HAP-1 (cell line): ENCODE measurements at places on chromosomes 5 and 9.

- DNase-seq = no peak
These were observed 105.2 kb upstream of the RAD23B start for GRCh38 chr9:107177857-107178256.

DNA sequence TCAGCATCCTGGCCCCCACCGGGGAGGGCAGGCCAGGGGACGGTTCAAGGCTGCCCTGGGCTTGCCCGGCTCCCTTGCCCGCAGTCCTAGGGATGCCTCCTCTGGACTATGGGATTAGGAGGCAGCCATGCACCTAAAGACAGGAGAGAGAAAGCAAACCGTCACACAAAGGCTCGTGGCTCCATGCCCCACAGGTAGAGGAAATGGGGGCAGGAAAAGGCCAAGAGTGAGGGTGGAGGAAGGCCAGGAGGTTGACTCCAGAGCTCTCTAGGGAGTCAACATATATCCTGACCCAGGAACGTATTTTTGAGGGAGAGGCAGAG lies 9.7 kb downstream of the MGAT1 start:
- no peak for DNase-seq

DNA sequence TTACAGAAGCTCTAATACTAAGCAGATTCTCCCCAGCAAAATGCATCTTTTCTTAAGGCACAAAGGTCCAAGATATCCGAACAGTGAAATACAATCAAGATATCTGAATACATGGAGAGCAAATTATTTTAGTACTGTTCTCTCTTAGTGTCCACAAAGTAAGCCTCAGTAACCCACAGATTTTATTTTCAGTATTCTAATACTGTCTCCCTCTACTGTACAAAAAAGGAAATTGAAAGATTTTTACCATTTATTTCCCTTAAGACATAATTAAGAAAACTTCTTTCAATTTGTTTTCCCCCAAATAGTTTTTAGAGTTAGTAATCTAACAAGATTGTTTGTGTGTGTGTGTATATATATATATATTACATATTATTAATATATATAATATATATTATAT lies 24.7 kb upstream of the NOL6 start:
- no peak for DNase-seq

GRCh38 chr9:124206391-124206790 lies 51.4 kb upstream of the NEK6 start:
- DNase-seq = no peak

DNA sequence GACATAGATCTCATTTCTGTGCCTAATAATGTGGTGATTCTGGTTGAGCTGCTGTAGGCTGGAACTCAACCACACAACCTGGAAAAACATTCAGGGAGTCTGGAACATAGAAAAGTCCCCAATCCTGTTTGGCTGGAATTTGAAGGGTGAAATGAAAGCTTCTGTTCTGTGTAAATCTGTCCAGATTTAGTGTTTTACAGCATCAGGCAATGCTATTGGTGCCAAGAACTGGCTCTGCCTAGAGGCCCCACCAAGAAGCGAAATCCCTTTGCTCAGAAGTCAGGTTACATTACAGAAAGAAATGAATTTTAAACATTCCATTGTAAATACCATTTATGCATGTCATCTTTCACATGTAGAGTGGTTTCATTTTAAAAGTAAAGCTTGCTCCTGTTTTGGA lies 56.3 kb downstream of the TMEM174 start:
- DNase-seq = no peak

DNA sequence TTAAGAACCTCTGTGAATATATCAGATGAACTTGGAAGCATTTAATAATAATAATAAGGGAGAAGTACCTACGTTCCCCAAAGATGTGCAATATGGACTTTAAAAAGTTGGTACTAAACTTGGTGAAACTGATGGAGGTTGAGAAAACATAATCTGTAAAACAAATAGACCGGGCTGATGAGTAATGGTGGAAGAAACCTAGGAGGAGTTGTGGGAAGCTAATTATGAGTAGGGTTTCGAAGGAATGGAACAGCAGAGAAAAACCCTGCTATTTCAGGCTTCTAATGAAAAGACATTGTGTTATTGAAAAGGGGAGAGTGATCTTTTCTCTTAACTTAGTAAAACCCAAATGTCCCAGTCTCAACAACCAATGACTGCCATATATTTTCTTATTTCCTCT lies 229.3 kb downstream of the PCSK1 start:
- DNase-seq = no peak

GRCh38 chr5:102295534-102296177 lies 428 bp downstream of the SLCO4C1 start:
- no peak for DNase-seq

DNA sequence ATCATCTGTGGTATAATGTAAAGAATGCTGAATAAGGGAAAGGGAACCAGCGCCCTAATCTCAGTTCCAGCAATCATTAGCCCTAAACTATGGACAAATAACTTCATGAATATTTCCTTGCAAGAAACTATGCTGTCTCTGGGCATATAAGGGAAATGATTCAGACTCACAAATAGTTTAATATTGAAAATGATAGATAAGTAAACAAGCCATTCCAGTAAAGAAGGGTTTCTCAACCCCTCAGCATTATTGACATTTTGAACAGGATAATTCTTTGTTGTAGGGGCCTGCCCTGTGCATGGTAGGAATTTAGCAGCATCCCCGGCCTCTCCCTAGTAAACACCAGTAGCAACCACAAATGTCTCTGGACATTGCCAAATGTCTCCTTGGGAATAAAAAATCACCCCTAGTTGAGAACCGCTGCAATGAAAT lies 23.8 kb downstream of the C5 start:
- DNase-seq = no peak

DNA sequence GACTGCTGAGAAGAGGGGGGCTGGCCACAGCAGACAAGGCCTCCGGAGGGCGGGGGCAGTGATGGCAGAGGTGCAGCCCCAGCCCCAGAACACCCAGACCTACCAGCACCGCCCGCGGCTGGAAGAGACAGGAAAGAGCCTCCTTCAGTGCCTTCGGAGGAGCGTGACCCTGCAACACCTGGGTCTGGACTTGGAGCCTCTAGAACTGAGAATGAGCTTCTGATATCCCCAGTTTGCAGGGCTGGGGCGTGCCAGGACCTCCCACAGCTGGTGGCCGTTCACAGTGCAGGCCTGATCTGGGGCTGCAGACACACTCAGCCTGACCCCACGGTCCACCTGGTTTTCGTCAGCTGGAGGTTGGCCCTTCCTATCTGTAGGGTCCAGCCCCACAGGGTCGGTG lies 9.1 kb downstream of the LCN10 start:
- no peak for DNase-seq

- DNase-seq = no peak
These were observed 160.9 kb upstream of the DMAC1 start for GRCh38 chr9:7960320-7961050.

DNA sequence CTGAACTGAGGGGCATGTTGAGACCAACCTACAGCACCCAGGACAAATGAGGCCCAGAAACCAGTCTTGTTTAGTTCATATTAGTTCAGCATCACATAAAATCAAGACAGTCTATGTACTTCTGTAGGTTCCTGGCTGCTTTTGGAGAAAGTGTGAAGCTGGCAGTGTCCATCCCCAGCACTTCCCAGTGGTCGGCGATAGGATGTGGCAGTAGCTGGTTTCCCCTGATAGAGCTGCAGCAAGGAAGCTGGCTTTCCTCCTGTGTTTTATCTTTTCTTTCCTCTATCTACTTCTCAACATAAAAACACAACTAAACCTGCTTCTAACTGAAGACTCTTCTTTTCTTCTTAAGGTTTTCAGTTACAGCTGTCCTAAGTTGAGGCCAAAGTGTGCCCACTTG lies 43.0 kb upstream of the SLC46A2 start:
- no peak for DNase-seq

- no peak for DNase-seq
These were observed 420.8 kb upstream of the GRAMD2B start for GRCh38 chr5:126002222-126002897.

DNA sequence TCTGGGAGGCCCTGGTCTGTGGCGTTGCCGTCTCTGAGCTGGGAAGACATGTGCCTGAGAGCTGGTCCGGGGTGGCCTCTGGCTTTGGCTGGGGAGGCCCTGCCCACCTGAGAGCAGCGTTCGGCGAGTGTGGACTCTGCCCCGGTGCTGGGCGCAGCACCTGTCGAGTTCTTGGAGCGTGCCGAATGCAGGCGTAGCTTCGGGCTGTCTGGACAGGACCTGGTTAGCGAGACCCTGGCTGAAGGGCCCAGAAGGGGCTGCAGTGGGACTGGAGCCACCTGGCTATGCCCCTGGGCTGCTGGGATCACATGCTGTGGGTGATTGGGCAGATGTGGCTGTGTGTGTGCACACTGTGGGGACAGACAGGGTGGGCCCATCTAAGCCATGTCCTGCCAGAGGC lies 56.5 kb downstream of the RXRA start:
- no peak for DNase-seq

DNA sequence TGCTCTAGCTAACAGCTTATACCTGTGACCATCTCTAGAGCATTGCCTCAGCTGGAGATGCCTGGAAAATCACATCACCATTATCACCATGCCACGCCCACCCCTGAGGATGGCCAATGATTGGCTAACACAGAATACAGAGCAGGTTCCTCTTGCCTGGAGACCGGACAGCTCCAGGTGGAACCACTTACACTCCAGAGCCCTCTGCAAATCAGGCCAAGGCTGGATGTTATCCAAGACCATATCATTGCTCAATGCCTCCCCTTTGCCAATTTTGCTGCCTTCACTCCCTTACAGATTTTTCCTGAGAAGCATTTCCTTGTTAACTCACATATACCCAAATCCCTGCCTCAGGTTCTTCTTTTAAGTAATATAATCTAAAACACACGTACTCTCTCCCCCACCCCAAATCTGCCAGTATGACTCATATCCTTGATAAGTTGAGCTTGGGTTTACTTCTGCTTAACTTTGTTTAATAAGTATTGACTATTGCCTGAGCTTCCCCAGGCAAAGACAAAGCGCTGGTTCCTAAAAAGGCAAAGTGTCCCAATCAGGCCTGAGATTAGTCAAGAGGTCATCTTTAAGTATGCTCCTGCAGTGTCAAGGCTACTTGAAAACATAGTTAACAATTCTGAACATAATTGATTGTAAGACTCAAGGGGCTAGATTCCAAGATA lies 309.6 kb downstream of the EPB41L4A start:
- DNase-seq = no peak

DNA sequence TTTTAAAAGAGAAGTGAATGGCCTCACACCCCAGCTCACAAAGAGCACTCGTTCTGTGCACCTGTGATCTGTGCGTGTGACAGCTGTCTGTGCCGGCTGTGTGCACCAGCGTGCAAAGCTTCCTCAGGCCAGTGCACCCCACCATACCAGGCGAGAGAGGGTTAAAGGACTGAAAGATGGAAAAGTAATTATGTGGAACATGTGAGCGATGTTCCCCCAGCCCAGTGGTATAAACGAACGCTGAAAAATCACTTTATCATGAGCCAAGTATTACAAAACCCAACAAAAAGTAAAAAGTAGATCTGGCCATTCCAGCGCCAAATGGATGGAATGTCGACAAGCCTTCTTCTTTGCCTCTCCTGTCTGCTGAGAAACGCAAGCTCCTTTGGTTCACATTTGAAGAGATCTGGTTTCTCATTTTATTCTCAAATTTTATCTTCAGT lies 53.7 kb downstream of the IPPK start:
- DNase-seq = no peak

- no peak for DNase-seq
These were observed 17.0 kb downstream of the PBX3 start for GRCh38 chr9:125764198-125764597.

GRCh38 chr9:82031538-82032280 lies 43.1 kb downstream of the SPATA31D1 start:
- DNase-seq = no peak

GRCh38 chr5:149912226-149912871 lies 32.2 kb downstream of the PDE6A start:
- no peak for DNase-seq

GRCh38 chr5:169805527-169805934 lies 168.5 kb downstream of the DOCK2 start:
- DNase-seq = no peak

- DNase-seq = no peak
These were observed 69.0 kb downstream of the GAPVD1 start for GRCh38 chr9:125330587-125330986.

- no peak for DNase-seq
These were observed 3.4 kb downstream of the ADAMTS6 start for GRCh38 chr5:65478336-65478735.

GRCh38 chr9:18268381-18268780 lies 205.6 kb upstream of the ADAMTSL1 start:
- no peak for DNase-seq

- no peak for DNase-seq
These were observed 169.4 kb downstream of the IRX2 start for GRCh38 chr5:2582106-2582505.

DNA sequence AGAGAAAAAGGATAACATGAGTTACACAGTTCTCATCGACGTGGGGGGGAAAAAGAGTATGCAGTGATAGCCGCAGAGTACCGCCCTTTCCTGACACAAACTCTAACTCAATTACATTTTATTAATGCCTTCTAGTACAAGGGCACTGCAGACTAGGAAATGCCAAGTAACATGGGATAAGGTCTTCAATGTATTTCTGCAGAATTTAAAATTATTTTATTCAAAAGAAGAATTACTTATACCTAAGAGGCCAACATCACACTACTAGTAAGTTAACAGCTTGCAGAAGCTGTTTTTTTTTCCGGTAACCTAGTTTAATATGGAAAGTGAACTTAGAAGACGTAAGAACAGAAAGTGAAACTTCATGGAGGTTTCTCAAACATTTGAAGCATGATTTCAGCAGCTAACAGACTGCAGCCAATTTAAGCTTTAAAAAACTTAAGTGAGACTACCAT lies 3.9 kb downstream of the SETX start:
- DNase-seq = no peak

- no peak for DNase-seq
These were observed 4.5 kb downstream of the FANCC start for GRCh38 chr9:95313010-95313498.

- DNase-seq = no peak
These were observed 212.5 kb downstream of the DEPDC1B start for GRCh38 chr5:60487476-60487875.

DNA sequence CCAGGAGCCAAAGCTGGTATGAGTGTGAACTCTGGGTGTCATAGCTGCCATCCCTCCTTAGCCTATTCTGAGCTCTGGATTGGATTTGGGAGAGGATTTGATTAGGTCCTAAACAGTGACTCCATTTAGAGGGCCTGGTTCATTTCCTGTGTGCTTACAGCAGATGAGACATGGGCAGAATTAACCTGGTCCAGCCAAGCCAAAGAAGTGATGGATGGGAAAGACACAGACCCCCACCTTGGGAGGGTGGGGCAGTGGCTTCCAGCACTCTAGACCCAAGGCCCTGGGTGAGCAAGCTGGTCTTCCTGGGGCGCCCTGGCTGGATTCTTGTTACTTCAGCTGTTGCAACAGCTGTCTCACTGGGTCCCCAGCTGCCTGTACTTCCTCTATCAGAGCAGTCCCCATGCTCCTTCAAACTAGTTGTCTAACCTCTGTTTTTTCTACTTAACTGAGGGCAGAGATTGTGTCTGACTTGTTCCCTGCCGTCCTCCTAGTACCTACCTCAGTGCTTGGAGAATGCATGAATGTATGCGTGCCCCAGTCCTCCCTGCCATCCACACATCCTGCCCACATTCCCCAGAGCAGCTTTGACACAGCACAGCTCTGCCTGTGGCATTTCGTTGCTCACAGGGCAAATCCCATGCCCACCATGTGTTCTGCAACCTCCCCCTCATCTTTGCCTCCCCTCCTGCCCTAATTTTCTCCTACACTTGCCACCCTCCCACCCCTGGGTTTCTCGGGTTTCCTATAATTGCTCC lies 115.9 kb downstream of the RGS3 start:
- DNase-seq = no peak

GRCh38 chr5:96177303-96177869 lies 215.7 kb upstream of the ELL2 start:
- no peak for DNase-seq
